ENCODE measurements at places on chromosomes 11 and 22.
A peak's percentile ranks its signal among the peaks of the same experiment; 100 is the strongest.

DNA sequence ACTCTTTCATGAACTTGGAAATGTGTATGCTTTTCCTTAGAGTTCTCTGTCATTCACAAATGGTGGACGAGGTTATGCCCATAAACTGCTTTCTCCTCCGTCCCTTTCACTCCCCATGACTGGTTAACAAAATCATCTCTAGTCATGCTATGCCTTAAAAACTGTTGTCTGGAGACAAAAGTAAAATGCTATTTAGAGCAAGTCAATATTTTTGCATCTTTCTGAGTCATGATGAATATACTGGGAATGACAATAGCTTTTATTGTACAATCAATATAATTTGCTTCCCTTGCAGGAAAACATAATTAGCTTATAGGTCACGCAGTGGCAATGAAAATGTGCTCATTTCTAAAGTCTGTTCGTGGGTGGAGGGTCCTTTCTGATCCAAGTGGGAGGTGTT lies 216.7 kb upstream of the SORL1-AS1 start:
- H3K27ac ChIP-seq, result no peak overlapping the region
- H3K36me3 ChIP-seq, result no peaks in the 10 kb centered on the region
- H3K4me1 ChIP-seq, result no peaks in the 10 kb centered on the region

DNA sequence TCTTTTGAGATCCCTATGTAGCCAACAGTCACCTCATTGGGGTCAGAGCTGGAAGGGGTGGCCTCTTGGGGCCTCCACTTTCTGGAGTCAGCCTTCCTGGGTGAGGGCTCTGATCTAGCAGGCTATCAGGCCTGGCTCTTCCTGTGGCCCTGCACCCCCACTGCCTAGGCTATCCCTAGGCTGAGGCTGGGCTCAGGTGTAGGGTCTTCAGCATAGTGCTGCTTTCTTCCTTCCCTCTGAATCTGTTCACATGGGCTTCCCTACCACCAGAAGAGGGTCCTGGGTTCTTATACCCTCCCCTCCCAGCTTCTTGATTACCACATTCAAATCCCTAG lies 456 bp upstream of the SPI1 start:
- H3K27ac ChIP-seq, result no peak overlapping the region
- H3K4me1 ChIP-seq, result peaks cover 4% of the 10 kb centered on the region
- DNase-seq, result no peak
- no peaks in the 10 kb centered on the region for H3K36me3 ChIP-seq
- no peak overlapping the region for H3K4me3 ChIP-seq
- peaks cover 10% of the 10 kb centered on the region for H3K27me3 ChIP-seq

- no peak overlapping the region for H3K4me3 ChIP-seq
- H3K4me1 ChIP-seq, result no peaks in the 10 kb centered on the region
- DNase-seq, result no peak
- no peaks in the 10 kb centered on the region for H3K36me3 ChIP-seq
- H3K27ac ChIP-seq, result no peak overlapping the region
These were observed 17.3 kb upstream of the MRGPRF start for GRCh38 chr11:69030301-69030700.

DNA sequence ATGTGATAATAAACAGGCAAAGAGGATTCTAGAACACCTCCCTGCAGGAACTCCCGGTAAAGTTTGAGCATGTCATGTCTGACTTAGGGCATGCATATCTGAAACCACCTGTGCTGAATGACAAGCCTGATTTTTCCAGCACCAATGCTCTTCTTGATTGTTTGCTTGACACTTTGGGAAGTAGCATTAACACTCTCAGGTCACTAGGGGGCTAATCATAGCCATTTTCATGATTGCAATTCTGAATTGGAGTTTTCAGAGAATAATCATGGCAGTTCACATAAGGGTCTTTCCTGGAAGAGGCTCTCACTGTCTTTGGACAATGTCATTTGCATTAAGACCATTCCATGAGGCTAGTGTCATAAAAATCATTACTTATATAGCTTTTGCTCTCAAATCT lies 234.4 kb upstream of the MTNR1B start:
- no peaks in the 10 kb centered on the region for H3K4me1 ChIP-seq
- H3K27me3 ChIP-seq, result no peaks in the 10 kb centered on the region
- no peaks in the 10 kb centered on the region for H3K36me3 ChIP-seq
- H3K27ac ChIP-seq, result no peak overlapping the region

DNA sequence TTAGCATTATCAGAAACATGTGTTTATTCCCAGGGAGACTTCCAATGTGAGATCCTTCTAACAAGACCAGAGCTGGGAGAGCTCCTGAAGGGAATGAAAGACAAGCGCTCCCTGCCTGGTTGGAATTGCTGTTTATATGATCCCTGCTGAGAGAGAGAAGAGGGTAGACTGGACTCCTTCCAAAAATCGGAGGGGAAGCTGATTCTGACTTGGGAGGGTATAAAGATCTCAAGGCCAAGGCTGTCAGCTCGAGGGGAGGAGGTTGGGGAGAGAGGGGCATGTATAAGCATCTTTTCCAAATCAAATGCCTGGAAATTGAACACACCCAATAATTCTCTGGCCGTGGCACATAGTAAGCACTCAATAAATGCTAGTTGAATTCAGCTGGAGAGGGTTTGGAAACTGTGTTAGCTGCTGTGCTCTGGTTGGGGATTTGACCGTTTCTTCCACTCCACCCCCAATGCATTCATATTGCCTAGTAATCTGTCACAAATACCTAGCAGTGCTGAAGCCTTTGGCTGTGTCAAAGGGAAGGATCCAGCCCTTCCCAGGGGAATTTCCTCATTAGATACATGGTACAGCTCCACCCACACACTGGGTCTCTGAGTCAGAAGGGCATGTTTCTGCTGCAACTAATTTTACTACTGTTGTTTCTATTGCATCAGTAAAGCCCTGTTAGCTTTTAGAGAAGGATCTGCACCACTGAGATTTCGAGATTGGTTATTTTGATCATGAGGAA lies 61.5 kb downstream of the CACNG2 start:
- no peaks in the 10 kb centered on the region for H3K4me1 ChIP-seq
- no peak overlapping the region for H3K27ac ChIP-seq
- H3K27me3 ChIP-seq, result peaks cover 20% of the 10 kb centered on the region
- no peaks in the 10 kb centered on the region for H3K36me3 ChIP-seq
- no peak for DNase-seq
- H3K4me3 ChIP-seq, result no peak overlapping the region

DNA sequence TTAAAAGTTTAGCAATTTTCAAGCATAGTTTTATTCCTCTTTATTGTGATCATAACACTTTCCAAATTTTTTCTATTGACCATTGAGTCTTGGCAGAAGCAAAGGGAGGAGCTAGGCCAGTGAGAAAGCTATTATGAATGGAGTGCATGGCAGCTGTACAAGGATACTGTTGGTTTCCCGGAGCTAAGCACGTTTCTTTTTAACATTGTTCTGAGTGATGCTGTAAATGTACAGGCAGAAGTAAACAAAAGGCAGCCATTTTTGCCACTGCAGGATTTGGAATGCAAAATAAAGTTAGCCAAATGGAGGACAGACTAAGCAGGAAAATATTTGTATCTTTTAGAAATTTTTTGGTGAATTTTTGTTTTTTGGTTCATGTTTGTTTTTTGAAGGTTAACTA lies 16.2 kb downstream of the CBL start:
- DNase-seq, result no peak
- H3K4me3 ChIP-seq, result no peak overlapping the region
- H3K36me3 ChIP-seq, result peaks cover 15% of the 10 kb centered on the region
- H3K27ac ChIP-seq, result no peak overlapping the region
- H3K27me3 ChIP-seq, result no peaks in the 10 kb centered on the region
- peaks cover 27% of the 10 kb centered on the region for H3K4me1 ChIP-seq

DNA sequence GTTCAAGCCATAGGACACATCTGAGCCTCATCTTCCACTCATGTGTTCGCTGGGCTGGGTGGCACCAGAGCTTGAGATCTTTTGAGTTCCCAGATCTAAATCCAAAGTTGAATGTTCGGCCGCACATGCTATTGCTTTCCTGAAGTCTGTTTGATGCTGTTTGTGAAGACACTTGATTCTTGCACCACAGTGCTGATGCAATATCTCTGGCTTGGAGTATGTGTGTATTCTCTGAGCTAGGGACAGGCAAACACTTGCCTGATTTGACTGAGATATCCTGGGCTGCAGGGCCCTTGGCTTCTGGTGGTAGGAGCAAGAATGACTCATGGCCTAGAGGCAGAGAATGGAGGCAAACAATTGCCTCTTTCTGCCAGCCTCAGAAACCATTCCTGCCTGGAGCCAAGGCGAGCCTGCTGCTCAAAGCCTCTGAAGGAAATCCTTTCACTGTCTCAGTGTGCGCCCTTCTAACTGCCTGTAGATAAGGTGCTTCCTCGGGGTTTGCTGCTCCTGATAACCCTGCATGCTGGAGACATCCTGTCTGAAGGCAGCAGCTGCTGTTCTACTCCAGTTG lies 73.0 kb downstream of the CYB5R2 start:
- no peak for DNase-seq
- H3K4me3 ChIP-seq, result no peak overlapping the region
- H3K4me1 ChIP-seq, result peaks cover 3% of the 10 kb centered on the region
- no peaks in the 10 kb centered on the region for H3K27me3 ChIP-seq
- no peak overlapping the region for H3K27ac ChIP-seq

DNA sequence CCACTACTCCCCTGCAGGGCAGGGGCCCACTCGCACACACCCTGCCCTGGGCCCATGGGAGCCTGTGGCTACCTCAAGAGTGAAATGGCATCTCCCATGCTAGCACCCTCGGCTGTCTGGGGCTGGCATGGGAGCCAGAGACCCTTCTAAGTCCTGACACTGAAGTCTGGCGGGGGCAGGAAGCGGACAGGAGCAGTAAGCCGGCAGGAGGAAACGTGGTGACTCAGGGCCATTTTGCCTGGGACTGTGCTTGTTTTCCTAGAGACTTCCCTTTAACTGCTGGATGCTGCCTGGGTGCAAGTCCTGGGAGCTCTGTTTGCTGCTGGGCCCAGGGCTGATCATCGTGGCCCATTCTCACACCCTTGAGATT lies 16.8 kb downstream of the RELT start:
- peaks cover 5% of the 10 kb centered on the region for H3K4me1 ChIP-seq
- no peak overlapping the region for H3K4me3 ChIP-seq
- H3K36me3 ChIP-seq, result peaks cover 16% of the 10 kb centered on the region
- H3K27me3 ChIP-seq, result no peaks in the 10 kb centered on the region
- DNase-seq, result no peak

DNA sequence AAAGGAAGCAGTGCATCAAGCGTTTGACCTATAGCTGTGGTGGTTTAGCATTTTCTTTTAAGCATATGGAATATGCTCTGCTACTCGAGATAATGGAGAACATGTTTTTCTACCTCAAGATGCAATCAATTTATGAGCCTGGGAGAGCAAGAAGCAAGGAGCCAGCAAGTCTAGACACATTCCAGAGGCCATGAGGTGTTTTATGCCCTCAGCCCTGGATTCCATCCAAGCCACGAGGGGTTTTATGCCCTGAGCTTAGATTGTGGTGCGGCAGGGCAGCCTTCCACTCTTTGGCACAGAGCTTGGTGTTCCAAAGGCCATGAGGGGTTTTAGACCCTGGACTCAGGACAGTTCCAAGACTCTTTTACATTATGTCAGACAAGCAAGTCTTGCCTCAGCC lies 11.7 kb upstream of the DNAJB13 start:
- DNase-seq, result no peak
- no peak overlapping the region for H3K27ac ChIP-seq
- H3K27me3 ChIP-seq, result no peaks in the 10 kb centered on the region
- H3K4me3 ChIP-seq, result no peak overlapping the region
- H3K36me3 ChIP-seq, result peaks cover 3% of the 10 kb centered on the region
- no peaks in the 10 kb centered on the region for H3K4me1 ChIP-seq

DNA sequence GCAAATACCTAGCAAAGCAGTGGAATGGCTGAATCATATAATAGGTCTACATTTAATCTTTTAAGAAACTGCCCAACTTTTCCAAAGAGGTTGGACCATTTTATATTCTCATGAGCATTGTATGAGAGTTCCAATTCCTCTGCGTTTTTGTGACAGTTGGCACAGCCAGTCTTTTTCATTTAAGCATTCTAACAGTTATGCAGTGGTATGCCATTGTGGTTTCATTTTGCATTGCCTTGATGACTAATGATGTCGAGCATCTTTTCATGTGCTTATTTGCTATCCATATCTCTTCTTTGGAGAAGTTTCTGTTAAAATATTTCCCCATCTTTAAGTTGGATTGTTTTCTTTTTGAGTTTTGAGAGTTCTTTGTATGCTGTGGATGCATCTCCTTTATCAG lies 38.7 kb downstream of the EIF3F start:
- H3K27me3 ChIP-seq, result peaks cover 26% of the 10 kb centered on the region
- DNase-seq, result no peak
- H3K4me3 ChIP-seq, result no peak overlapping the region
- no peaks in the 10 kb centered on the region for H3K4me1 ChIP-seq

- H3K4me3 ChIP-seq, result no peak overlapping the region
- no peaks in the 10 kb centered on the region for H3K36me3 ChIP-seq
- peaks cover 3% of the 10 kb centered on the region for H3K27me3 ChIP-seq
- DNase-seq, result no peak
These were observed 121.3 kb upstream of the CADM1 start for GRCh38 chr11:115625502-115625901.

DNA sequence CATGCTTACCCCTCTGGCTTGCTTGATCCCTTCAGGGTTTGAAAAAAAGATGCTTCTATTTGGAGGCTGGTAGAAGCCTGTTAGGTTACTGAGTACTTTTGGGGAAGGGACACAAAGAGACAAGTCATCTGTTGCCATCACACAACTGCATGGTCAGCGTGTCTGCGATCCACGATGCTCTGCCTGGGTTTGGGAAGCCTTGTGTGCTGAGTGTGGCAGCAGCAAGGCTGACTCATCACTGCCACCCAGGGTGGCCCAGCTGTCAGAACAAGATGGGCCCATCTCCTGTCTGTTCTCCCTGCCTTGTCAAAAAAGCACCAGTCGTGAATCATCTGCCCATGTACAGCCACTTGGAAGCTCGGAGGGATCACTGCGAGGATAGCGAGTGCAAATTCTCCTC lies 26.2 kb downstream of the UBASH3B start:
- no peaks in the 10 kb centered on the region for H3K27me3 ChIP-seq
- no peak for DNase-seq
- no peak overlapping the region for H3K4me3 ChIP-seq
- H3K36me3 ChIP-seq, result peaks cover under 1% of the 10 kb centered on the region
- H3K4me1 ChIP-seq, result peaks cover 10% of the 10 kb centered on the region

DNA sequence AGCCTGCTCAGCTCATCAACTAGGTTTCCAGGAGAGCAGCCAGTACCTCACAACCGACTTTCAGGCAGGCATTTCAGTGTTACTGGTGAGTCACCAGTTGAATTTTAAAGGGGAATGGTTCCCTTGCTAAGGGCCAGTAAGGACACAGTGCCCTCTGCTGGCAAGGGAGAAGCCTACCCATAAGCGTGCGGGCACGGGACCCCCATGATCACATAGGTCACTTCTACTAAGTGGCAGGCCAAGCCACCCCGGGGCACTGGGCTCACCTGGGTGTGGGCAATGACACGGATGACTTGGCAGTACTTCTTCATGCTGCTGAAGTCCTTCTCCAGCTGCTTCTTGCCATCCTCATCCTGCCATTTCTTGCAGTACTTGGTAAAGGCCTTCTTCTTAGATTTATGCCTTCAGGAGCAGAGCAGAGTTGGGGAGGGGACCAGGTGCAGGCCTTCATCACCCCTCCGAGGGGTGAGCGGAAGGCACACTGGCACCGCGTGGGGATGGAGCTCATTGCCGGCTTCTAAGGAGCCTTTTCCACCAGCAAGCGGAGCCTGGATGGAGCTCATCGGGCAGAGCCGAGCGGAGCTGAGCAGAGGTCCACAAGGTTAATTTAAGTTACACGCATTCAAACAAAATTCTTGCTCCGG lies 2.9 kb downstream of the RPL3 start:
- peaks cover 51% of the 10 kb centered on the region for H3K4me1 ChIP-seq
- peak; percentile 85 for DNase-seq
- H3K4me3 ChIP-seq, result peak overlapping the region; percentile 92

GRCh38 chr11:126993599-126993998 lies 7.0 kb downstream of the KIRREL3 start:
- H3K36me3 ChIP-seq, result no peaks in the 10 kb centered on the region
- DNase-seq, result no peak
- peaks cover 20% of the 10 kb centered on the region for H3K27me3 ChIP-seq
- H3K4me1 ChIP-seq, result no peaks in the 10 kb centered on the region
- H3K27ac ChIP-seq, result no peak overlapping the region
